ENCODE measurements at places on chromosomes 2 and 18.

DNA sequence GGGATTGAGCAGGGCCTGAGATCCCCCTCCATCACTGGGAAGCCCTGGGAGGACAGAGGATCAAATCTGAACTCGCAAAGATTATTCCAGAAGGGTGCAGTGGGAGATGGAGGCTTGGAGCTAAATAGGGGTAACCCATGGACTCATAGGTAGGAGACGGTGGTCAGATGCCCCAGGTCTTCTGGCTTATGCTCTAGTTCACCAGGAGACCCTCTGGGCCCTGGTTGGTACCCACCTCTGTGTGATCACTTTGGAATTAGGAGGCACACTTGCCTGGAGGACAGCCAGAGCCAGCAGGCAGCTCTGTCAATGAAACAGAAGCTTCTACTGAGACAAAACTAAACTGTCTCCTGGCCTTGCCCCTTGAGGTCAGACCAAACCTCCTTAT is 110.6 kb downstream of the TGFA start:
- DNase-seq, result no peak

DNA sequence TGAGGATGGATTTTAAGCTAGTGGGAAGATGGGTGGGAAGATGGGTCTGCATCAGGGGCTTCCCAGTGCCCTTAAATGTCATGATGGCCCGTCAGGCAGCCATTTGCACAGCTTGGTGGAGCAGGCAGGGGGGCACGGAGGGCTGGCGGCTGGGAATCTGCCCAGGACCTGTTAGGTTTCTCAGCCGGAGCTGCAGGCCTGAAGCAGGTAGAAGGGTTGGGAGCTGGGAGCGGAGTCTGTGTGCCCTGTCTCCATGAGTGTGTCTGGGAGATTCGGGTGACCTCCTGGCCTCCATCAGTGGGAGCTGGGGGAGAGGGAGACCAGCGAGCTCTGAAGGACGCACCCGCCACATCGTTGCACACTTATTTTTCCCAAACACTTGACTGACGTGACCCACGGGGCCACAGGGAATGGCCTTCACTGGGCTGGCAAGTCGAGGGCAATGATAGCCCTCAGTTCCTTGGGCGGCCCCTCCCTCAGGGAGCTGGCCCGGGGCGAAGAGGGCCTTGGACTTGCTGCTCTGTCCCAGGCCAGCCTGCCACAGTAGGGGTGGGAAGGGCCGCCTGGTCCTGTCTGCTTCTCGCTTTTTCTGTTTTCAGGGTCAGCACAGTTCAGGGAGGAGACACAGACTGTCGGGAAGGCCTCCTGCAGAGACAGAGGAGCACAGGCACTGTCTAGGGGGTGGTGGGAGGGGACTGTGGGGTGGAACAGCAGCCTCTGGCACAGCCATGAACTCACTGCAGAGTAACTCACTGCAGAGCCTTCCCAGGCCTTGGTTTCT is 236.8 kb downstream of the ZBTB7C start:
- DNase-seq, result no peak

- DNase-seq, result no peak
Measured at GRCh38 chr18:9861157-9861556, 24.6 kb upstream of the TXNDC2 start.

- DNase-seq, result no peak
Measured at GRCh38 chr18:58310517-58310916, 266.5 kb downstream of the NEDD4L start.

GRCh38 chr2:30704309-30705020 is 102.8 kb downstream of the CAPN13 start:
- no peak for DNase-seq

DNA sequence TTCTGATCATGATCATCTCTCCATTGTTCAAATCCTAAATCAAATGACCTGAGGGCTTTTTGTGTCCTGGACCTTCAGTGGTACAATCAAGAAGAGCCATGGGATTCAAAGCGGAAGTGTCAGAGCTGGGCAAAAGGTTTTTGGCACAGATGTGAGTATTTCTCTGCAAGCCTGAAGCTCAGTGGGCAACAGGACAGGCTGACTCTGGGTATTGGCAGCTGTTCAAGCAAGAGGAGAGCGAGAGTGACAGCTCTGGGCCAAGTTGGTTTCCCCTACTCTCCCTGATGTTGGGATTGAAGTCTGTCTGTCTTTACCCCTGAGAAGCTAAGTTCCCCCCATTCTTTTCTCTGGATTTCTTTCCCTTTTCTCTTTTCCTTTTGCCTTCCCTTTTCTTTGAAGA is 33.3 kb downstream of the DSEL start:
- no peak for DNase-seq

GRCh38 chr2:202042444-202042843 is 8.8 kb downstream of the FZD7 start:
- peak; percentile 19 for DNase-seq

DNA sequence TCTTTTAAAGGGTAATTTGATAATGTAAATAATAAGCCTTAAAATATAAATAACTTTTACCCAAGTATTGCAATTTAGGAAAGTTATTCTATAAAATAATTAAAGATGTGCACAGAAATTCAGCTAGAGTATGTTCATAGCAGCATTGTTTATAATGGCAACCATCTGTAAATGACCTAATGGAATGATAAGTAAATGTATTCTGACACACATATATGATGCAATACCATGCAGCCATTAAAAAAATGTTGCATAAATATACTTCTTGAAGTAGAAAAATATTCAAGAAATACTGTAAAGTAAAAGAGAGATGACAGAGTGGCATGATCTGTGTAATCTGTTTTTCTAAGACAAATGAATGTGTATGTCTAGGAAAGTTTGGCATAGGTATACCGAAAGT is 545.7 kb downstream of the ZEB2 start:
- DNase-seq, result peak; percentile 67

- peak; percentile 33 for DNase-seq
Measured at GRCh38 chr18:23398401-23398800, 54.7 kb upstream of the RIOK3 start.

DNA sequence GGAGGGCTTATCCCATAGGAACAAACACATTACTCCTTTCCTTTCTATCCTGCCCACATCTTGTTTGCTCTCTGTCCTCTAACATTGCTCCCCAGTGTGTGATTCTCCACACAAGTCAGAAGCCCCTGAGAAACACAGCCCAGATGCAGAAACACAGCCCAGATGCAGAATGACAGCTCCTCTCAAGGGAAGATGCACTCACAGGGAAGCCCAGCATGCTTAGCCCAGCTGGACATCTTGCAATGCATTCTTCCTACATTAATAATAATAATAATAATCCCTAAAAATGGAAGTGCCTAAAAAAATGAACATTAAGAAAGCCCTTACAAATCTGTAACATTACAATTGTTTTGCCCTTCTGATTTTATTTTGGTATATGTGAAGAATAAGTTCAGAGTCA is 172.1 kb downstream of the CBLN2 start:
- DNase-seq, result no peak

GRCh38 chr2:127490283-127490682 is 36.0 kb downstream of the IWS1 start:
- DNase-seq, result no peak

DNA sequence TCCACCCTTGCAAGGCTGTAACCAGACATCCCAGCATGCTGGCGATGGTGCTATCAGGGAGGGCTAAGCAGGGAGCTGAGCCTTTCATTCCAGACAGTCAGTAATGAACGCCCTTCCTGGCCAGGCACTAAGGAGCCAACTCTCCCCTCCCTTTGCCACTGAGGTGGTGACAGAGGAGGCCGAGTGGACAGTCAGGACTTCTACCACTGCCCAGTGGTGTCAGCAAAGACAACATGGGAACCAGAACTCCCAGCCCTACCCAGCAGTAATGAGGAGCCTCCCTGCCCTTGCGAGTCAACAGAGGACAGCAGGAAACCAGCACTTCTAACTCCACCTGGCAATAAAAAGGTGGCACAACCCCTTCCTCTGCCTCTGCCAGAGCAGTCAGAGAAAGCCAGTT is 68.6 kb downstream of the ZAP70 start:
- DNase-seq, result no peak

- DNase-seq, result no peak
Measured at GRCh38 chr2:241846406-241846805, 12.3 kb downstream of the PDCD1 start.
